ENCODE measurements at places on chromosomes 5 and 9.
A peak's percentile ranks its signal among the peaks of the same experiment; 100 is the strongest.

DNA sequence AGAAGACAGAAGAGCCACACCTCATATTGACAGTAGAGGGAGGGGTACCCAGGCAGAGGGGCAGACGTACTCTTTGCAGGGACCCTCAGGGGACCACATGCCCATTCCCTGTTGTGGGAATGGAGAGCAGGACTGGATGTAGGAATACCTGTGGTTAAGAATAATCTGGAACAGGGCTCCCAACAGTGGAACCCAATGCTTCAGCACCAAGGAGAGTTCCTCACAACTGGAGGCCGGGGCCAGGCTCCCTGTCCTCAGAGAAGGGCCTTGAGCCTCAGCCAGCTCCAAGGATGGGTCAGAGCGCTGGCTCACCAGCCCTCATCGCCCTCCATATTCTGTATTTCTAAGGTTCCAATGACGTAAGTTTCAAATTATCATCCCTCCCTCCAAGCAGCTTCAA, 7.4 kb upstream of the SHC3 start:
- DNase-seq = peak; percentile 12

- no peak for DNase-seq
Observed at GRCh38 chr5:11520241-11520930, 383.9 kb downstream of the CTNND2 start.

DNA sequence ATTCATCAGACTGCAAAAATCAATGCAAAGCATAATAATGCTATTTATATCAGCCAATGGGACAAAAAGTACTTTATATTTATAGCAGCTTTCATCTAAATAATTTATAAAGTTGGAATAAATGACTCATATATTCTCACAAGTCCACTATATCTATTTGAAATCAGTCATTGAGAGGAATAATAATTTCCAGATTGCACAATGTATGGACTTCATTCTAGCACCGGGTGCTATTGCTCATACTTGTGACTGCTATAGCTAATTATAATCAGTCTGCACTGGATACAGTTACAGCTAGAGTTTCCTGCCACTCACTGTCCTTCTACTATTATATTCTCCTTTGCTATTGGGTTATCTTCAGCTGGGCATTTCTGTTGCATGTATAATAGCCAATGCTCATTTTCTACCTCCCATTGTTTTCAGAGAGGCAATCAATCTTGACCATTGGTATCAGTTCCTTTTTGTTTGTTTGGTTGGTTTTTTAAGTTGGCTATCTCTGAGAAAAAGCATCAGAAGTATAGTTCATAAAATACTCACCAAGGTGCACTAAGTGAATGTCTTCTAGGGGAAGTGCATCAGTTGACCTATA, 1.9 kb downstream of the CDH18 start:
- DNase-seq = no peak

DNA sequence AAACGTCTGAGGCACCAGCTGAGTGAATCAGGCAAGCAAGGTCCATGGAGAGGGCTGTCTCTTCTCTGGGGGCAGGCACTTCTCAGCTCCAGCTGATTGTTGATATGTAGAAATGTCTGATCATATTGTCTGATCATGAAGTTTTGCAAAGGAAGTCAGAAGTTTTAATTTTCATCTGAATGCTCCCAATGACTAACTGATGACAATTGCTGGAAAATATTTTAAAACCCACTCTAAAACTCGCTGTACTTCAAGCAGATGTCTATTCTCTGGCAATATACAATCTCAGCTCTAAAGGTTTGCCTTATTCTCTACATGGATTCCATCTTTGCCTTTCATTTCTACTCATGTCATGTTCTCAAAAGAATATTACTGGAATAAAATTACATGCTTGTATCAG, 12.7 kb downstream of the PLK2 start:
- DNase-seq = no peak

GRCh38 chr5:58231041-58231440, 228.8 kb downstream of the PLK2 start:
- DNase-seq = no peak

DNA sequence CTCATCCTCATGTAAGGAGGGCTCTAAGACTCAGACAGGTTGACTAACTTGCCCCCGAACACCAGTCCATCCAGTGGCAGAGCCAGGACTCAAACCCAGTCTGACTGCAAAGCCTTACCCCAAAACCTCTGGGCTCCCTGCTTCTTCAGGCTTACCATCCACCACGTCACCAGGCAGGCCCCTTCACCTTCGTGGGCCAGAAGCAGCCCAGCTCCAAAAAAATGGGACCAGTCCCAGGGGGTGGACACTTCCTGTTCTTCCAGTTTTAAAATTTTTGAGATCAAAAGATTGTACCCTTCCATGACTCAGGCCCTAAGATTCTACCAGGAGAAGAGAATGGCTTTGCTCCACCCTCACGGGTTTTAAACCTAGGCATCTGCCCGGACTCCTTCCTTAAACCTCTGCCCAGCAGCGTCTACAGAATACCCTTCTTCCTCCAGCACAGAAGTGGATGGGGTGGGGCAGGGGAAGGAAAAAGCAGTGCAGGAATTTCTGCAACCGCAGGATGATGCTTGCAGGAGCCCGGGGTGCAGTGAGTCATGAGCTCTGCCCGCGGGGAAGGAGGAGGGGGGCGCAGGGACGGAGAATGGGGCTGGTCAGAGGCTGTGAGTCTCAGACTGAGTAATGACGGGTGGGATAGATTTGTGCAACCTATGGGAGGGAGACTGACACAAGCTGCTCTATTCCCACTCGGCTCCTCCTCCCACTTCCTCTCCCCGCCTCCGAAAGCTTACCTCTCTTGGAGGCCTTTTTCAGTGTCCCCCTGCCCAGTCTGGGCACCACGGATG, 50.4 kb upstream of the STXBP1 start:
- peak; percentile 95 for DNase-seq

GRCh38 chr5:10655161-10655971, 91.5 kb downstream of the ANKRD33B start:
- no peak for DNase-seq

DNA sequence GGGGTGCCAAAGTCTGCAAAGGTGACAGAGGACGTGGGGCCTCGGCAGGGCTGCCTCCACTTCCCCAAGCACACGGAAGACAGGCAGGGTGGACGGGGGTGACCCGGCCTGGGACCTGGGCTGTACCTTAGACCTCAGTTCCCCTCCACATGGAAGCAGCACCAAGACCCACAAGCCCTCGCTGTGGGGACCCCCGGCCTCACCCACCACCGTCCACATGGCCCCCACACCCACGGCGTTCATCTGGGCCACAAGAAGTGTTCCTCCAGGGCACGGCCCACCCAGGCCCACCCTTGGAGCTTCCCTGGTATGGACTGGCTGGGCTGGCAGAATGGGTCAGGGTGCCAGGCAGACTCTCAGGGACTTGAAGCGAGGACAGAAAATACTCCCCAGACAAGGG, 45.8 kb upstream of the NKD2 start:
- no peak for DNase-seq

DNA sequence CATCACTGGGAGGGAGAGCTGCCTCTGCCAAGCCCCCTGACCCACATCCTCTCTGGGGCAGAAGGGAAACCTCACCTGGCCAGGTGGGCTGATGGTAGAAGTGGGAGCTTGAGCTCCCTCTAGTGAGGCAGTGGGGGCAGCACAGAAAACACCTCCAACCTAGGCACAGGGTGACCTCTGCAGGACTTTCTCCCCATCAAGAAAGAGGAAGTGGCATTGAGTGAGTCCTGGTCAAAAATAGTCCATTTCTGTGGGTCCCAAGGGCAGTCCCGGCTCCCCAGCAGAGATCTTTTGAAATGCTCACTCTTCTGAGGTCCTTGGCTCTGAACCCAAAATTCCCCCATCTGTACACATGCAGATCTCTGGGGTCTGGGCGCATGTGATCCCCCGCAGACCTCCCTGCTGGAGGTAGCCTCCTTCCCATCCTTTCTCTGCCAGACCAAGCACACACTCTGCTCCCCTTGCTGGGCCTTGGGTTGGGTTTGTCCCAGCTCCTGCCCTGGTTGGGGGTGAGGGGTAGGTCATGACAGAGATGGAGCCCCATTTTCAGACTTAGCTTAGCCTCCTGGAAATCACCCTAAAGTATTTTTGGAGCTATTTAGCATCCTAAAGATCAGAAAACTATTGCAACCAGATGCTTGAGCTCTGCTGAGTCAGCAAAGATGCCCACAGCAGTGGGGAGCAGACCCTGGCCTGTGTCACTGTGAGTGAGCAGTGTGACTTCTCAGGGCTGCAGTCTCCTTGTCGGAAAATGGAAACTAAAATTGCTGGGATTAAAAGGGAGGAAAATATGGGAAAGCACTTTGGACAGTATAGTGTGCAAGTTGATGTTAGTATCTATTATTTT, 41.6 kb upstream of the LCP2 start:
- DNase-seq = no peak

GRCh38 chr5:139635191-139635590, 13.0 kb upstream of the CXXC5 start:
- DNase-seq = no peak

DNA sequence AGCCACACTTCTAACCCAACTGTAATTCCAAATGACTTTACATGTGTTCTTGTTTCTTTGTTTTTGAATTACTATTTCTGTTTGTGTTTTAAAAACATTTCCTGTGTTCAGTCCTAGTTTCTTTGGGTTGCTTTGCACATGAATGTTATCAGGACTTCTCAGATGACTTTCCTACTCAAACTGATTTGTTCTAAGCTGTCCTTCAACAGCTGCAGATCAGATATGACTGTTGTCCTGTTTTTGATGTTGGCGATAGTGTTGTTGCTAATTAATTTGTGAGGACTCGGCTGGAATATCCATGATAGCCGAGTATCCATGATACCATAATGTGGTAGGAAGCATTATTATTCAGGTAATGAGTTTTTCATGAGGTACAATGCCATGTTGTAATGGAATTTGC, 98.6 kb downstream of the CHSY3 start:
- DNase-seq = no peak

DNA sequence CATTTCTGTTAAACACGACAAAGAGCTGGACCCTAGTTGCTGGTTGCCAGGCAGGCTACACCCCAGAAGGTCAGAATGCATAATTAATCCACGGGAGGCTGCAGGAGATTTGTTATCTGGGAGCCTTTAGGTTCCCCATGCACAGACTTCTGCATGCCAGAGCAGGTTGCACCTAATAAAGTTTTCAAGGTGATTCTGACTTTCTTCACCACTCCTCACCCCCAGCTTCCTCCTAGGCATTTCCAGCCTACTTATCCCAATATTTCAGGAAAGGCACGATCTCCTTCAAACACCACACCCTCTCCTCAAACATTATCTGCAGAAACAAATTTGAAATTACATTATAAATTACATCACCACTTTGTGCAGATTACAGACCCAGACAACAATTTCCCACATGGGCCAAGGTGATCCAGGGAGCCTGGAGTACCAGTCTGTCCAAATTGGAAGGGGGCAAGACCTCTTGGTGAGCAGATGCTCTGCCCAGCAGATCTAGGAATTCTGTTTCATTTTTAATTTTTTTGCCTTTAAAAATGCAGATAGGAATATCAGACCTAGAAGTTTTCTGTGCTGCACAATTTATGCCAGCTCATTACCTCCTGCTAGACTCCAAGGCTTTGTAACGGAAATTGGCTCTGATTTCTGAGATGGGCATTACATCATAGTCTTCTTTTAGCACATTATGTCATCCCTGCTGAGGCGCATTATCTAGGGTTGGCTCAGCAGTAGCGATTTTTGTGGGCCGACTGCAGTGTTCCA, 363.4 kb upstream of the SLC30A5 start:
- no peak for DNase-seq

DNA sequence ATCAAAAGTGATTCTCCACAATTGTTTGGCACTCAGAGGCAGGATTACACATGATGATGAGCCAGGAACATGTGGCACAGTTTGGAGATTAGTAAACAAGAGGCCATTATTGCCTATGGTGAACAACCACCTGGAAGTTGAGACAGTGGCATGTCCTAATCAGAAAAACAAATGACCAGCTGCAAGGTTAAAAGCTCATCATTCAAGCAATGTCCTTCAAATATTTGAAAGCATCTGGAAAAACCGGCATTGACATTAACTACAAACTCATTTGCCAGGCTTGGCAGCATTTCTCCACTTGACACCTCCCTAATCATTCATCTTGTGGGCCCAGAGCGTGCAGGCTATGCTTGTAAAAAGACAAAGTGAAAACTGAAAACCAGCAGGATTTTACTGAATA, 80.6 kb upstream of the MEGF10 start:
- DNase-seq = no peak
